ENCODE measurements at places on chromosomes 5 and 9.

GRCh38 chr9:69198521-69199220 is 24.6 kb downstream of the TJP2 start:
- DNase-seq = no peak

DNA sequence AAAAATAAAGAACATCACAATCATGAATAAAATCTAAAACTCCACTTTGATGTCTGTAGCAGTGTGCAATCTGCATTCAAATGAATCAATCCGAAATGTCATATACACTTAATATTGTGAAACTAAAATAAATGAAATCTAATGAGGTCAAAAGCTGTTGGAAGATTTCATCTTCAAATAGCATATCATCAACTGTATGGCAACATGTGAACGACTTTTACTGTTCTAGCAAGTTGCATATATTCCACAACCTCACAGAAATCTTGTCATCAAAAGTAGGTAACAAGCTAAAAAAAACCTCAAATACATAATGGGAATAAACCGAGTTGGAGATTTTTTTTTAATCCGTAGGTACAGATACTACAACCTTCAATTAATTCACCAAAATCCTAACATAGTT is 1.2 kb downstream of the PTBP3 start:
- DNase-seq = peak; percentile 30

- no peak for DNase-seq
These were observed 22.0 kb upstream of the TEK start for GRCh38 chr9:27086818-27087680.

- DNase-seq = no peak
These were observed 69.6 kb upstream of the PRRC1 start for GRCh38 chr5:127447827-127448226.

- DNase-seq = no peak
These were observed 428.2 kb downstream of the ENC1 start for GRCh38 chr5:74212336-74212735.

DNA sequence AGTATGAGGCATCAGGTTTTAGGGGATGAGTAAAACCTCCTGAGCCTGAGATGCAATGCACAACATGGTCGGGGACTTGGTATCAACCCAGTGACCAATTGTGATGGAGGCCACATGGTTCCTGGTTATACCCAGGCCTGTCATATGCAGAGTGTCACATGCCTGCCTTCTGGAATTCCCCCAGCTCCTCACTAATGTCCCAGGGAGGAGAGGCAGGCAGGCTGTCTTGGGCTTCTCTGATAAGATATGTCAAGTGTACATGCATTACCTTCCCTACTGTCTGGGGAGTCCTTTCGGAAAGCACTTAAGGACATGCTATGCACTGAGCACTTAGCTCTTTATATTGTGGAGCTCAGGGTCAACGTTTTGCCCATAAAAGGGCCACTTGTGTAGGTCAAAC is 14.2 kb upstream of the PALM2AKAP2 start:
- DNase-seq = no peak

- DNase-seq = no peak
These were observed 12.5 kb downstream of the HRH2 start for GRCh38 chr5:175670372-175670771.

- DNase-seq = no peak
These were observed 14.6 kb downstream of the HSPB3 start for GRCh38 chr5:54470128-54470527.

GRCh38 chr5:35990941-35991611 is at the start of gene UGT3A1:
TSS of gene UGT3A1 (minus strand) at chr5:35991390. CDS start at chr5:35991240, 150 bp downstream.
- DNase-seq = peak; percentile 84

DNA sequence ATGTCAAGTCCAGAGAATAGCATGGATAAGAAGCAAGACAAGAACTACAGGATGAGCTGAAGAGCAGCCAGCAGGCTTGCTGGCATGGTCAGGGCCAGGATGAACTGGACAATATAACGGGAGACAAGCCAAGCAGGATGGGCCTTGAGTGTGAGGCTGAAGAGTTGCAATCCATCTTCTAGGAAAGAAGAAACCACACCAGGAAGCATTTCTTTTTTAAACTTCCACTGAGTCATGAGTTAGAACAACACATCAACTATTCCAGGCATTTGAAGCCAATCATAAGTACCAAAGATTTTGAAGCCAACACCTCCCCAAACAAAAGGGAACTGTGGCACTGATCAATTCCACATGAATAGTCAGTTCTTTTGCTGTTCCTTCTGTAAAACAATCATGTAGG is 27.3 kb downstream of the SLC31A2 start:
- DNase-seq = no peak

GRCh38 chr5:151233616-151234085 is 9.8 kb upstream of the CCDC69 start:
- DNase-seq = no peak

GRCh38 chr9:135179976-135180375 is 92.5 kb downstream of the OLFM1 start:
- no peak for DNase-seq

- no peak for DNase-seq
These were observed 2.7 kb downstream of the NCS1 start for GRCh38 chr9:130174920-130175321.

GRCh38 chr9:88429595-88430430 is 41.6 kb downstream of the SPIN1 start:
- DNase-seq = no peak

DNA sequence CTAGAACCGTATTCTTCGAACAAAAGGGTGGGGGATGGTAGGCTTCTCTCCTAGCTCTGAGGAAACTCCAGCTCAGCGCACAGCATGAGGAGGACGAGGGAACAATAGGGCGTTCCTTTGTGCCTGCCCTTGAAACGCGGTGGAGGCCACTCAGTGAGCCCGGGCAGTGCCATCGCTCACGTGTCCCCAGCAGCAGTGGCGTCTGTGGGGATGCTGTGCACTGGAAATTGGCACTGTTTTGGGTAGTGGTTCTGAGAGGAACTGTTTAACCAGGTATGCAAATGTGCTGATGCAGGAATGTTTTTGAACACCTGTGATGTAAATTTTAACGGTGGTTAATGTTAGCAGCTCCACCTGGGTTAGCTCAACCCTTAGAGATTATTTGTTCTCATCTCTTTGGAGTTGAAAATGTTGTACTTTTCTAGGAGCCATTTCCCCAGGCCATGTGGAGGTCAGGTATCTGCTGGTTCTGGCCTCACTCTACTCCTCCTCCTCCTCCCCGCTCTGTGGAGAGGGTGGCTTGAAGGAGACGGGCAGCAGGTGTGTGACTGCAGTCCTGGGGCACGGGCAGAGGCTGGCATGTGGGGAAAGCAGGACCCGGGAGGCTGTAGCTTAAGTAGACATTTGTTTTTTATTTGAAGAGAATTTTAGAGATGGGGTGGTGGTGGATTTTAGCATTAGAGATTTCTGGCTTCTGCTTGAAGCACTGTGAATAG is 48.3 kb downstream of the EHMT1 start:
- DNase-seq = no peak

GRCh38 chr5:56167519-56167918 is 65.6 kb downstream of the ANKRD55 start:
- DNase-seq = no peak

DNA sequence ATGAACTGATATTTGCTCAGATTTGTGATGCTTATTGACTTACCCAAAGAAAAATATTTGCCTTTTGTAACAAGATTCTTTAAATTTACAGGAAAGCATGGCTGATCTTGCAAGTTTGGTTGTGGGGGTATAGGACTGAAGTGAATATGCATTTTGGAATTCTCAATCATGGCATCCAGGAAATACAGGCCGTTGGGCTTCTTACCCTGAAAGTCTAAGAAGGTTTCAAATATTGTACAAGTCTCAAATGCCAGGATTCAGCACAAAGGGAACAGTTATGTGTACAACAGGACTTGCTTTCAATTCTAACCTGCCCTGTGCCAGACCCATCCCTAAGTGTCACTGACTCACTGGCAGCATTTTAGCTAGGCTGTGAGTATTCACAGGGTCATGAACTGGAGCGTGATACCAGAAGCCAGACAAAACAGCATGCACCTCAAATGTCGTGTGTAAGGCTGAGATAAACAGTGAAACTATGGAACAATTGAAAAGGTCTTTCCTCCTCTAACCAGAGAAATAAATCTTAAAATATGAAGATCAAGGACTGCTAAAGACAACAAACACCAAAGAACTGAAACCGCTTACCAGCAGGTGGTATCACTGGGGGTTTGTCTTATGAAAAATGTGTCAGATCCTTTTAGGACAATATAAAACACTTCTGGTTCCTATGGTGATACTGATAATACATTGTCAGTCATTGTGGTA is 168.6 kb upstream of the RGMB start:
- no peak for DNase-seq

DNA sequence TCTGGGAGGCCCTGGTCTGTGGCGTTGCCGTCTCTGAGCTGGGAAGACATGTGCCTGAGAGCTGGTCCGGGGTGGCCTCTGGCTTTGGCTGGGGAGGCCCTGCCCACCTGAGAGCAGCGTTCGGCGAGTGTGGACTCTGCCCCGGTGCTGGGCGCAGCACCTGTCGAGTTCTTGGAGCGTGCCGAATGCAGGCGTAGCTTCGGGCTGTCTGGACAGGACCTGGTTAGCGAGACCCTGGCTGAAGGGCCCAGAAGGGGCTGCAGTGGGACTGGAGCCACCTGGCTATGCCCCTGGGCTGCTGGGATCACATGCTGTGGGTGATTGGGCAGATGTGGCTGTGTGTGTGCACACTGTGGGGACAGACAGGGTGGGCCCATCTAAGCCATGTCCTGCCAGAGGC is 56.5 kb downstream of the RXRA start:
- no peak for DNase-seq

- no peak for DNase-seq
These were observed 19.6 kb downstream of the UGCG start for GRCh38 chr9:111916234-111916645.

- DNase-seq = peak; percentile 59
These were observed 632 bp downstream of the UBAP1 start for GRCh38 chr9:34179213-34180136.

DNA sequence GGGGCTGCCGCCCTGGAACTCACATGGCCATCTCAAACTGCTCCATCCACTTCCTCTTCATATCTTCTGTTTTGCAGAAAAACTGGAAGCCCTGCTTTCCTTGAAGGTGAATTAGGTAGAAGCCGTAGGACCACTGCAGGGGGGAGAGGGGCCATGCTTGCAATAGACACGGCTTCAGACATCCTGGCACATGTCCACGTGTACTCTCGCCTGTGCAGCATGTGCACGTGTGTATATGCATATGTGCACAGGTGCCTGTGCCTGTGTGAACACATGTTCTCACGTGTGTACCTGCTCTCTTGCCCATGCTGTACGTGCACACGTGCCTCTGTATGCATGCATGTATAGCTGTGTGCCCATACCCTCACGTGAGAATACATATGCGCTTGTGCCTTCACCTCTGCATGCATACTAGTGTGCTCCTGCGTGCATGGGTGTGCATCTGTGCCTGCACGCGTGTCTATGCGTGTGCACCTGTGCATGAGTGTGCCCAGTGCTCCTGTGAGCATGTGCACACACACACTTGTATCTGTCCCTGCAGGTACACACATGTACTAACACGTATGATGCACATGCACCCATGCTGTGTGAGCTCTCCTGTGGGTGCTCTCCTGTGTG is 47.7 kb upstream of the SARDH start:
- DNase-seq = no peak

- no peak for DNase-seq
These were observed 23.1 kb upstream of the QSOX2 start for GRCh38 chr9:136268735-136269134.

Data from NCI-H1105 treated with DMSO at 0.1 percent for 48 hours (cell line).